ENCODE measurements at places on chromosomes 2 and 18. TPM values are rescaled to one million over a fixed set of nuclear protein-coding genes. Genes with fewer than 3 reads are reported as not detected.

DNA sequence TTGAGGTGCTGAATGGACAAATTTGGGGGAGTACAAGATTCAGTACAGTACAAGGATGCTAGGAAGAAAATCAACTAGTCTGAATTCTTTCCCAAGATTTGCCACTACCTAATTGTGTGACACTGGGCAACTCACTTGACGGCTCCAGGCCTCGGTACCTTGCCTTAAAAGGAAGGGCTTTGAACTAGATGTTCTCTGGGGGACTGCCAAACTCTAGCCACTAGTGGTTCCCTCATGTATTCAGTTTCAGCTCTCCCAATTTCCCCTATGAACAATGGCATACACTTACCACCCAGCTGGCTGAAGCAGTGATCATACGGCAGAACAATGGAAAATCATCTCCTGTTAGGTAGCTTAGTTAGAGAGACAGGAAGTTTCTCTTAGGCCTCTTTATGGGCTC is 73.4 kb downstream of the VWC2L start:
- no peak for DNase-seq

DNA sequence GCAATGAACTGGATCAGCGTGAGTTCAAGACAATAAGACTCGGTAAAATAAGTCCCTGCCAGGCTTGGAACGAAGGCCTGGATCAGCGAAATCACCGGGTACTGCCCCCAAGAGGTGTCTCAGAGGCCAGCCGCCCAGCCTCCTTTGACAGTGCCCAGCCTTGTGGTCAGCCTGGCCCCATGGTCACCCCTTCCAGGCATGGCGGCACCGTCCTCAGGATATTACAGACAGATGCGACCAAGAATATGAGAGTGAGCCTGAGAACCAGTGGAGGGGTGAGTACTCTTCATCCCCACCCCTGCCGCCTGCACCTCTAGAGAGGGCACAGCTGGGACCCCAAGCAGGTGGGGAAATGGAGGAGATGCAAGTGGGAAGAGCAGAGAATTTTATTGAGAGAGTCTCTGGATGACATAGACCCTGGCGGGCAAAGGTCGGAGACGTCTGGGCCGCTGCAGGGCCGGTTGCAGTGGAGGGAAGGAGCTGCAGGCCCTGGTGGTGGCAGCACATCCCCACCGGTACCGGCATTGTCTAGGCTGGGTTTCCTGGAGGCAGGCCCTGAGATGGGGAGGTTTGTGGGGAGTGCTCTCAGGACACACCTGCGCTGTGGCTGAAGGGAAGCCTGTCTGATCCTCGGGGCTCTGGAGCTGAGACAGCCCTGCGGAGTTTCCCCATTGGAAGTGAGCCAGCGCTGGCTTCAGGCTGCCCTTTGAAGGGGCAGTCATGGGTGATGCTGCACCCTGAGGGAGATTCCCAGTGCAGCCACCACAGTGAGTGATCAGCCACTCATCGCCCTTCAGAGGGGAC is 190.0 kb downstream of the SEPTIN10 start:
- DNase-seq = peak; percentile 76

DNA sequence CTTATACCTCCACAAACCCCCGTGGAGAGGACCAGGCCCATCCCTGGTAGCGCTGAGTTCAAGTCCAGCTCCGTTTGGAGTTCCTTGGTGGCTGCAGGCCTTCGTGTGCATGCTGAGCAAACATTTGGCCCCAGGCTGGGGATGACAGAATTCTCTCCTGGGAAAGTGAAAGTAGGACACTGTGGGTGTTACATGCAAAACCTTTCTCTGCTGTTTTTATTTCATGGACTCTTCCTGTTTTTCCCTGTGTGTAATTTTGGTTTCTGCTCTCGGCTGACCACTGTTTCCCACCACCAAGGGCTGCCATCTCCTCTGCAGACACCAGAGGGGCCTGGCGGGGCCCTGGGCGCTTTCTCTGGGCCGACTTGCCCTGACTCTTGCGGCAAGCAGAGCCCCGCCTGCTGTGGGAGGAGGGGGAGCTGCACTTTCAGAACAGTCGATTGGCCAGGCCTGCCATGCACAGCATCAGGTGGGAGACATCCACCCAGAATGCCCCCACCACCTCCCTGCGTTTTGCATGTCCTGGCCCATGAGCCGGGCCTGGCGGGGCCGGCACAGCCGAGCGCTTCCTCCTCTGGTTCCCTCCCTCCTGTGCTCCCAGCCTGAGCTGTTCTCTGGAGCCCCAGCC is 102.4 kb downstream of the CABLES1 start:
- peak; percentile 82 for DNase-seq

DNA sequence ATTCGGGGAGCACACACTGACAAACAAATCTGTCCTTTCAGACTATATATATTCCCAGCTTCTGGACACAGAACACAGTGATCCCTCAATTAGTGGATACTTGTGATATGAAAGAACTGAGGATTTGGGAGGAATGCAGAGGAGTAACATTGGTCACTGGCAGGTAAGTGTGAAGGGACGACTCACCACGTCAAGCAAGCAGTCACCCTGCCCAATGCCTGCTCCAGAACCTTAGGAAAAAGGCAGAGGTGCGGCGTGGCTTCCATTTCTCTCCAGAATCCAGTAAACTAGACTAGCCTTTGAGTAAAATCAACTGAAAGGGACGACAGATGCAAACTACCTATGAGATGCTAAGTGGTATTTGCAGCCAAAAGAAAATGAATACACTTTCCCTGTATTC is 1.1 kb downstream of the CCDC93 start:
- no peak for DNase-seq

DNA sequence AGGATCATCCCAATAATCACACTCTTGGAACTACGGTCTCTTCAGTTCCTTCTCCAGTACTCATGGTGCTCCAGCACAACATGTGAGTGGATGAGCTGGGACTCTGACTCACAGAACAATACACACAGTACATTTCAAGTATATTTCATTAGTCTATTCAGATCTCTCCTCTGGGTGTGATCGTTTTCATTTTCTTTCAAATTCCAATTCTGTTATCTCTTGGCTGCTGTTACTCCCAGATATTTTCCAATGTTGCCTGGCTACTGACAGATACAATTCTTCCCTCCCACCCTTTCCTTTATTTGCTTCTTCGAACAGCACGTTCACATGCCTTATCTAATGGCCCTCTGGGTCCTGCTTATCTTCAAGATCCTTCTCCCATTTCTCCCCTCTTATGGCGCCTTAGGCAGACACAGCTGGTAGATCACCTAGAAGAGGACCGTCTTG is 216.0 kb downstream of the ACKR3 start:
- no peak for DNase-seq

DNA sequence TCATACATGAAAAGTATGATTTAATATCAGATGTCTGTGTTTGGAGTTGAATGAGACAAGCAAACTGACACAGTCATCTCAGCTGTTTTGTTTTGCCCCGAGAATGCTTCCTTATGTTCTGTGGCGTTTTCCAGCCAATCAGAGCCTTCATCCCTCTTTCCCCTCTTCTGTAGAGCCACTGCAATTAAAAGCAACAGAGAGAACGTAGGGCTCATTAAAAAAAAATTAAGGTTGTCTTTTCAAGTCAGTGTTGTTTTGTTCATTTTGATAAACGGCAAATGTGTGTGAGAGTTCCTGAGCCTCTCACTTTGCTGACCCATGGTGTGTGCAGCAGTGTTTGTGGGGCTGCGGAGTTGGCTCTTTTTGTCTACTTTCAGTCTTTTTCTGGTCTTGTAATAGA is 216.0 kb downstream of the FHOD3 start:
- no peak for DNase-seq

GRCh38 chr2:17550907-17551306 is 10.4 kb downstream of the VSNL1 start:
- DNase-seq = no peak

GRCh38 chr2:201255408-201256033 is 4.8 kb upstream of the CASP8 start:
- no peak for DNase-seq

GRCh38 chr2:102004581-102004980 is 12.8 kb downstream of the IL1R2 start:
- DNase-seq = no peak

DNA sequence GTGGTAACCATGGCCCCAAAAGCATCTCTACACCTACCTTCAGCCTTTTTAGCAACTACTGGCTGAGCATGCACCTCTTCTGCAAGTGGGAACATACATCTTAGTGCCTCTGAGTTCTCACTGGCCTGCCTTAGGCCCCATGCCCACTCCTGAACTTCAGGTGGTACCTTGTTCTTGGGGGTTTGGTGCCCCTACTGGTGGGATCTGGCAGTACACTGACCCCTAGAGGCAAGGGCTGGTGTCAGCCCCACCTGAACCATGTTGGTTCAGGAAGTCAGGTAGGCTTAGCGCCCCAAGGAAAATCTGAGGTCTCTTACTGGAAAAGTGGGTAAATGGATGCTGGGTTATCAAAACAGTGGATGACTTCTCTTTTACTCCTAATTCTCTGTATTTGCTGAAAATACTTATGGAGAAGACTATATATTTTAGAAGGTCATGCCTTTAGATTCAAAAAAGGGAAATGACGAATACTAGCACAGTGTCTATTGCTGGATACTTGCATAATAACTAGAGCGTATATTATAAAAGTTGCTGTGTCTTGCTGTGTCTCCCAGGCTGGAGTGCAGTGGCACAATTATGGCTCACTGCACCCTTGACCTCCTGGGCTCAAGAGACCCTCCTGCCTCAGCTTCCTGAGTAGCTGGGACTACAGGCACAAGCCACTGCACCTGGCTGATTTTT is 84.6 kb downstream of the RAB31 start:
- no peak for DNase-seq

PRKAG3 gene
- total RNA-seq = not detected

ADGRF3 gene
- total RNA-seq = under 0.01 TPM

SNED1 gene
- 63.7 TPM for total RNA-seq

WDR35 gene
- total RNA-seq = 12.9 TPM

Data from RPMI7951 (cell line).